Activated T-helper 1 cell treated with anti-CD3 and anti-CD28 coated beads, Interleukin-12 subunit alpha, Interleukin-12 subunit beta, Interleukin-2, Interleukin-4 antibody, amounts not matched to agents 30 ng/mL and 10 ng/mL and 1 ng/mL, durations not matched to agents 14 hours and 24 hours and 36 hours (primary cell): ENCODE measurements at places on chromosomes 7 and 10.

GRCh38 chr7:116208919-116209318 is 1.4 kb upstream of the TES start:
- DNase-seq = no peak
- H3K27ac ChIP-seq = no peak overlapping the region
- peaks cover 2% of the 10 kb centered on the region for H3K27me3 ChIP-seq
- peaks cover 29% of the 10 kb centered on the region for H3K4me1 ChIP-seq

DNA sequence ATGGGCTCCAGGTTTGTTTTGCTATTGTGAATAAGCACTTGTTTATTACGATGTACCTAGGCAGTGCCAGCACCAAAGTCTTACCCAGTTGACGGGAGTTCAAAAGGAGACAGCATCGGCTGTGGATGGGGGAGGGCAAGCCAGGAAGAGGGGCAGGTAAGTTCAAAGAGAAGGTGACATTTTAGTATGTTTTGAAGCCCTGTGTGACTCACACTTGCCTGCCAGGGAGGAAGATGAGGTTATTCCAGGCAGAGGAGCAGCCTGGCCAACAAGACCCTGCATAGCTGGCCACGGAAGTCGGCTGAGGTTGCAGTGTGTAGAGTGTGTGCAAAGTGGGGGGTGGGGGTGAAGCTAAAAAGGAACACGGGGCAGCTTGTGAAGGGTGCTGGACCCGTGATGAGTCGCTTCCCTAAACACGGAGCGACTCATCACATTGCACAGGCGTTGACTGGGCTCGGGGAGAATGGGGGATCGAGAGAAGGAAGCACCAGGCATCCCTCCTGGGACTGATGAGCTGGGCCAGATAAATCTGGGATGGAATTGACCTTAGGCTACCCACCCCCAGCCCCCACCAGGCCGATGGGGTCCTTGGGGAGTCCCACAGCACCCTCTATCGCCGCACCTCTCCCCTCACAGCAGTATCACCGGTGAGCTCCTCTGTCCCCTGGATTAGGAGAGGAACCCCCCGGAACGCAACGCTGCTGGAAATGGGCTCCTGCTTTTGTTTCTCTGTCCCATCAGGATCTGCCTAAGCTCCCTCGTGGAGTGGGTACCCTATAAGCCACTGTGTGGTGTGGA is 97.9 kb upstream of the IKZF1 start:
- H3K27me3 ChIP-seq = no peaks in the 10 kb centered on the region
- peaks cover 3% of the 10 kb centered on the region for H3K36me3 ChIP-seq
- peaks cover 98% of the 10 kb centered on the region for H3K4me1 ChIP-seq
- peak overlapping the region; percentile 68 for H3K4me3 ChIP-seq

- peaks cover 6% of the 10 kb centered on the region for H3K27me3 ChIP-seq
- H3K4me1 ChIP-seq = no peaks in the 10 kb centered on the region
- no peak overlapping the region for H3K4me3 ChIP-seq
- H3K27ac ChIP-seq = no peak overlapping the region
- DNase-seq = no peak
- H3K36me3 ChIP-seq = no peaks in the 10 kb centered on the region
Measured at GRCh38 chr10:130037169-130037661, 73.1 kb upstream of the EBF3 start.

- no peaks in the 10 kb centered on the region for H3K4me1 ChIP-seq
- no peak overlapping the region for H3K27ac ChIP-seq
- no peak for DNase-seq
- H3K36me3 ChIP-seq = no peaks in the 10 kb centered on the region
- H3K27me3 ChIP-seq = no peaks in the 10 kb centered on the region
- H3K4me3 ChIP-seq = no peak overlapping the region
Measured at GRCh38 chr7:81244224-81244623, 325.4 kb upstream of the SEMA3C start.

DNA sequence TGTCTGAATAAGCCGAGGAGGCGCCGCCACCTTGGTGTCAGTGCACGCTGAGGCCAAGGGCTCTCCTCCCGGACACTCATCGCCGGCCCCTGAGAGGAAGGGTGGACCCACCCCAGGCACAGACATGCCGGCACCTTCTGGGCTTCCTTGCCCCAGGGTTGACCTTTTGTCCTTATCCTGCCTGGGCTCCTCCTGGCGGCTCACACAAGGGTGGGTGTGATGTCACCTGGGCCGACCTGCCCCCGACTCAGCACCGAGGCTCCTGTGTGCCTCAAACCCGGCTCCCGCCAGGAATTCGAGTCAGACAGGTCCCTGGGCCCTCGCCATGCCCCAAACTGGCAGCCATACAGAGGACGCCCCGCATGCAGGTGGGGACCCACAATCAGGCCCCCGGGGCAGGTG is 17.7 kb upstream of the CFAP46 start:
- H3K4me3 ChIP-seq = no peak overlapping the region
- H3K4me1 ChIP-seq = peaks cover 16% of the 10 kb centered on the region
- no peaks in the 10 kb centered on the region for H3K36me3 ChIP-seq
- DNase-seq = no peak

DNA sequence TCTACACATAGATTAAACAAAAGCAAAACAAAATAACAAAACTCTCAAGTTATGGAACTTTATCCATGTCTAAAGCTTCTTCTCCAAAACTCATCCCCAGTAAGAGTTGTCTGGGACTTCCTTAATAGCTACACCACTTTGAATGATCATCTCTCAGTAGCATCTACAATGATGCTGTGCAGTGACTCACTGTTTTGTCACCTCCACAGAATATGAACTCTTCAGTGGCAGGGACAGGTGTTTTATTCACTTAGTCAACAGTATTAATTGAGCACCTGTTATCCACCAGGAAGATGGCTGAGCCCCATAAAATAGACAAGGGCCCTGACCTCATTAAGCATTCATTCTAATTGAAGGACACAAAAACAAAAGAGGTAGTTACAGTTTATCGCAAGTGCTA is 350.7 kb downstream of the ELMO1 start:
- H3K27ac ChIP-seq = peak overlapping the region; percentile 25
- no peak overlapping the region for H3K4me3 ChIP-seq
- no peak for DNase-seq
